Stimulated activated CD4-positive, alpha-beta T cell treated with anti-CD3 and anti-CD28 coated beads, Interleukin-2, amount 100 ng/mL, for 48 hours (primary cell): ENCODE measurements at places on chromosomes 12 and 14.

DNA sequence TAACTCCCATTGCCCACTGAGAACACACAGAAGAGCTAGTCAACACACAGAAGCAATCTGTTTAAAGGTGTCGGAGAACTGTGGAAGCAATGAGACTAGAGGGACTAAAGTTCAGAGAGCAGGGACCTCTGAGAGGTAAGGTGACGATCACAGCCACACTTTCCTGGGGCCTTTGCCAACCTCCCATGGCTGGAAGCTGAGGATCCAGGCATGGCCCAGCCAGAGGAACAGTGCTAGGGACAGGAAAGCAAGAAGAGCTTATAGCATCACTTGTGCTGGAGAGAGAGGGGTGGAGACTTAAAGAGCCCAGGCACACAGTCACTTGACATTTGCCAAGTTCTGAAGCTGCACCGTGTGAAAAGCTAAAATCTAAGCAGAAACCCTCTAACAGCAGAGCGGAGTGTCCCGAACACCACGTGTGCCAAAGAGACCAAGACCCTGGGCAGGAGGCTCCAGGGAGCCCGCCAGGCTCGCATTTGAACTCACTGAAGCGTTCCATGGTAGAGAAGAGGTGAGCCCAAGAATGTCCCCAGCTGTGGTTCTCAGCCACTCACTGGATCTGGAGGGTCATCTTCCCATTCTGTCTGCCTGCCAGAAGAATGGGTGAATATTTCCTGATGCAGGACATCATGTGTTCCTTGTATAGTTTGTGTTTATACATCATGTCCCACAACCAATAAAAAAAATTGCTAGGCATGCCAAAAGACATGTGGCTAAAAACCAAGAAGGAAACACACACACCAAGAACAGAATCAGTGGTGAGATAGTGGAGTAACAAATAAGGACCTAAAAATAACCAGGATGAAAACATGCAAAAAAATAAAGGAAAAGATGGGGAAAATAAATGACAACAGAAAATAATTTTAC lies 174.0 kb upstream of the C14orf180 start:
- no peak for DNase-seq

DNA sequence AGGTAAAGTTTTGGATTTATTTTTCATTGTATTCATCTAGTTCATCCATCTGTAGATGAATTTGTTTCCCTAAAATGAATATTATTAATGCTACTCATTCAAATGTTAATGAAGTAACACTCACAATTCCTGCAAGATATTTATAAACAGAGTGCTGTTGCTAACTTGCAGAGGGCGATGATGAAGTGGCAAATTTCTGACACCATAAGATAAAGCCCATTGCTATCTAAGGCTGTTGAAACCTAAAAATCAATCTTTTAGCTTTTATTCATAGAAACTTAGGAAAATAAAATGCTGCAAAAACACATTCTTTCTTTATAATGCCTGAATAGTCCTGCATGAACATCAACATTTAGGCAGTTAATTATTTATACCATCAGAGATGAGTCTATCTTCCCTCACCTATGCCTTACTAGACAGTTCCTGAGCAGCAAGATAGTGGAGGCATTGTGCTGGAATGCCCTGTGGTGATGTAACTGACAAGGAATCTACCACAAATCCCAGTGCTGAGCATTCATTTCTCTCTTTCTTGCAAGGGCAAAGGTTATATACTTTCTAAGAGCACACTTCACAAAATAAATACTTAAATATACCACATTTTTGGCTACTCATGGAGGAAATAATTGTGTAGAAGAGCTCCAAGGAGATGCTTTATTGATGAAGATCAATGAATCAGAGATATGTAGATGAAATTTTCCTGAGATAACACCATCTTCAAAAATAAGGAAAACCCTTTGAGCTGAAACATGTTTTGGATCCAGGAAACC lies 57.6 kb downstream of the LMNTD1 start:
- DNase-seq, result no peak

- no peak for DNase-seq
These were observed 102.5 kb upstream of the SSTR1 start for GRCh38 chr14:38105106-38105702.

- no peak for DNase-seq
These were observed 25.6 kb upstream of the DBX2 start for GRCh38 chr12:45076417-45077026.

DNA sequence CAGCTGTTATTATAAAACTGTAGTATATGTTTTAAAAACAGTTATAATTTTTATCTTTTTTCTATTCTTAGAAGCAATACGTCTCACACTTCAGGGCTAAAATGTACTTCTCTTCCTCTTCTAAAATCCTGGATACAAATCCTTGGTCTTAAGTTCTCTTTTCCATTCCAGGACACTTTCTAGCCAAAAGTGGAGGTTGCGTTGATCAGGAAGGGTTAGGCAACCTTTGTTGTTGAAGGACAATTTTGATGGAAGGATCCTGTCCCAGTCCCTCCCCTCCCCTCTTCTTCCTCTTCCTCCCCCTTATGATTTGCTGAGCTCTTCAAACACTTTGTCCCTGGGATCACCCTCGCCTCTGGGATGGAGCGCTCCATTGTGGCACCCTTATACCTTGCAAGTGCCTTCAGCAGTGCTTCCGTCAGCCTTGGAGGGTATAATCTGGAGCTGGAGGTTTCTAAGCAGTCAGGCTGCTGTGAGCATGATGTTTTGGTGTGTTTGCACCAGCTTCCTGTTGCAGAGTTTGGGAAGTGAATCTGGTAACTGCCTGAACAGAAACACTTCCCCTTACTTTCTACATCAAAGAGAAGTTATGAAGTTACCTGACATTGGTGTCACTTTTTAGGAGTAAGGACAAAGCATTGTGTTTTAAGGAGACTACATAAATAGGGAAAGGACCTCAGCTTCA lies 87.4 kb upstream of the SLC38A2 start:
- no peak for DNase-seq

DNA sequence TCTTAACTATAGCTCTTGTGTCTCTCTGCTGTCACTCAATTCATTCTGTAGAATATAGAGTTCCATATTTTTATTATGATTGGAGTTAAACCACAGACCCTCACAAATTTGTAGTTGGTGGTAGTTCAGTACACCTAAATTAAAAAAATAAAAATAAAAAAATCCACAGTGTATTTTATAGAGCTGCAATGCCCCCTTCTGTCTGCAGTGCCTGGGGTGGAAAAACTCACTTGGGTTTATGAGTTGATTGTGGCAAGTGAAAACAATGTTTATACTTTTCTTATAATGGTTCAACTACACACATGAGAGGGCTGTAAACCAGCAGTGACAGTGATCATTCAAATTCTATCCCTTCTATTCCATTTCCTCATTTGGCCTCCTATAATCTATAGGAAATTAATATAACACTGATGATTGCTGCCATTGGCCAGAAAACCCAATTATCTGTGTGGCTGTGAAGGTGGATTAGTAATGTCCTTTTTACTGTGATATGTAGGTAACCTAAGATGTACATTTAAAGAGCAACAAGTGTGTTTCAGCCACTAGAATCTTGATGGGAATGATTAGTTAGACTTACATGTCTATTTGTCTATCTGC lies 166.9 kb upstream of the LRIG3 start:
- no peak for DNase-seq

DNA sequence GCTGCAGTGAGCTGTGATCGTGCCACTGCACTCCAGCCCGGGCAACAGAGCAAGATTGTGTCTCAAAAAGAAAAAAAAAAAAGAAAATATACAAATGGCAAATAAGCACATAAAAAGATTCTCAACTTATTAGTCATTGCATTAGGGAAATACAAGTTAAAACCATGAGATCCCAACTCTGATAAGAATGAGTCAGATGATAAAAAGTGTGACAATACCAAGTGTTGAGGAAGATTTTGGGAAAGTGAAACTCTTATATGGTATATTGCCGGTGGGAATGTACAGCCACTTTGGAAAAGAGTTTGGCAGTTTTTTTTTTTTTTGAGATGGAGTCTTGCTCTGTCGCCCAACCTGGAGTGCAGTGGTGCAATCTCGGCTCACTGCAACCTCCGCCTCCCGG lies 7.6 kb upstream of the PRPF40B start:
- DNase-seq, result no peak

DNA sequence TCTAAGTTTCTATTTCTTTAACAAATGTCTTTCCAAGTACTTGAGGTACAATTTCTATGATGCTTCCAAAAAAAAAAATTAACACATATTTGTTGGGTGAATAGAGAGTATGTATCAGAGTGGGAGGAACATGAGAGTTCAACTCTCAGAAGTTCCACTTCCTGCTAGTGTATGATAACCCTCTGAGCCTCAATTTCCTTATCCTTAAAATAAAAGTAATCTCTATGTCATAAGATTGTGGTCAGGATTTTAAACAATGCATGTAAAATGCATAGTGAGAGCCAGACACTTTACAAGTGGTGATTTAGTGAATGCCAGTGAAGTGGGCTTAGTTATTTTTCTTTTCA lies 270.3 kb upstream of the AMIGO2 start:
- no peak for DNase-seq

GRCh38 chr12:66423266-66423665 lies 121.0 kb downstream of the HELB start:
- no peak for DNase-seq

GRCh38 chr12:124496584-124496983 lies 70.8 kb downstream of the NCOR2 start:
- DNase-seq, result no peak

GRCh38 chr12:129868575-129868974 lies 35.2 kb downstream of the TMEM132D start:
- no peak for DNase-seq

GRCh38 chr12:54579258-54579657 lies 9.2 kb downstream of the PPP1R1A start:
- no peak for DNase-seq

DNA sequence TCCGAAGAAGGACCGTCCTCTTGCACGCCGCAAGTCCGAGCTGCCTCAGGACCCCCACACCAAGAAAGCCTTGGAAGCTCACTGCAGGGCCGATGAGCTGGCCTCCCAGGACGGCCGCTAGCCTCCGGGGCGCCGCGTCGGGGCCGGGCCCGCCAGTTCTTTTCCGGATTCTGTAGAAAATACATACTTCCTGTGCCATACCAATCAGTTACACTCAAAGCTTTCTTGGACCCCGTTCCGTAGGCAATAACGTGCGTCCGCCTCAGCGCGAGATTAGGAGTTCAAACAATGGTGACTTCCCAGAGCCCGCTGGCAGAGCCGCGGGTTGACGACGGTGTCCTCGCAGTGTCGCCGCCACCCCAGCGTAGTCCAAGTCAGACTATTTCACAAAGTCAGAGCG lies 39.2 kb upstream of the DYNC1H1 start:
- no peak for DNase-seq

DNA sequence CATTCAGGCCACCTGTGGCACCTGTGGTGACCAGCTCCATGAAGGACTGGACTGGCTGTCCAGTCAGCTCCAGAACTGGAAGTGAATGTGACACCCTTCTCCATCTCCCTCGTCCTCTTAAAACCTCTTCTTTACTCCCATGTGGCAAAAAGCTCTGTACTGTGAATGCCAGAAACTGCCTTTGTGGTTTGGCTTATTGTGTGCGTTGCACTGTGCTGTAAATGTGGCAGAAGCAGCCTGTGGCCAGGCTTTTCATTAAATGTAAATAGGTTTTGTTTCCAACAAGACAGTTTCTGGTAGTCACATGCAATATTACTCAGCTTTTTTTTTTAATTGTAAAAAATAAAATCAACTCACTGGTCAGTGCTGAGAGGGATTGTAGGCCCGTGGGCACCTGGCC lies 453.7 kb downstream of the ATP23 start:
- no peak for DNase-seq

DNA sequence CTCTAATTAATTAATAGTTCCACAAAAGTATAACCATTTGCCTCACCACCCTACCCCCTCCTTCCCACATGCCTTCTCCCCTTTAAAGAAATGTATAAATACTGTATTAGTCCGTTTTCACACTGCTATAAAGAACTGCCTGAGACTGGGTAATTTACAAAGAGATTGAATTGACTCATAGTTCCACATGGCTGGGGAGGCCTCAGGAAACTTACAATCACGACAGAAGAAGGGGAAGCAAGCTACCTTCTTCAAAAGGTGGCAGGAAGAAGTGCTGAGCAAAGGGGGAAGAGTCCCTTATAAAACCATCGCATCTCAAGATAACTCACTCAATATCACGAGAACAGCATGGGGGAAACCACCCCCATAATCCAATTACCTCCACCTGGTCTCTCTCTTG lies 8.2 kb upstream of the RESF1 start:
- DNase-seq, result no peak

DNA sequence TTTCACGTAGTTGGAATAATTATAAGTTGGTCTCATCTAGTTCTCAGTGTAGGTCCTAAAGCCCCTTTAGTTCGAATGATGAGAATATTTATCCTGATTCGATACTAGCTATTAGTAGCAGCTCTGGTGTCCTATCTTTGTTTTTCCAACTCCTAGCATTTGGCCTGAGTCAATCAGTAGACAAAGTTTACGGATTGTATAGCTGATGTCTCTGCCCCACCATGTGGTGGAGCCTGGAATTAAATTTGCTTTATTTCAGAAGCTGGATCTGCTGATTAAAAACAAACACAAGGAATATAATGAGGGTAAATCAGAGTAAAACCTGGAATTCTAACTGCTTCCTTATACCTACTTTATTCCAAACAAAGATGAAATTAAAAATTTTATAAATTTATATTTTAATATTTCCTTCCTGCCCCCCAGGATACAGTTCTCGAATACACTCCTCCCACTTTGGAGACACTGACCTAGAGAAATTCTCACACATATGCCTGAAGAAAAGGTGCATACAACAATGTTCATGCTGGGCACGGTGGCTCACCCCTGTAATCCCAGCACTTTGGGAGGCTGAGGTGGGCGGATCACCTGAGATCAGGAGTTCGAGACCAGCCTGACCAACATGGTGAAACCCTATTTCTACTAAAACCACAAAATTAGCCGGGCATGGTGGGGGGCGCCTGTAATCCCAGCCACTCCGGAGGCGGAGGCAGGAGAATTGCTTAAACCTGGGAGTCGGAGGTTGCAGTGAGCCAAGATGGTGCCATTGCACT lies 7.6 kb upstream of the BRMS1L start:
- no peak for DNase-seq

DNA sequence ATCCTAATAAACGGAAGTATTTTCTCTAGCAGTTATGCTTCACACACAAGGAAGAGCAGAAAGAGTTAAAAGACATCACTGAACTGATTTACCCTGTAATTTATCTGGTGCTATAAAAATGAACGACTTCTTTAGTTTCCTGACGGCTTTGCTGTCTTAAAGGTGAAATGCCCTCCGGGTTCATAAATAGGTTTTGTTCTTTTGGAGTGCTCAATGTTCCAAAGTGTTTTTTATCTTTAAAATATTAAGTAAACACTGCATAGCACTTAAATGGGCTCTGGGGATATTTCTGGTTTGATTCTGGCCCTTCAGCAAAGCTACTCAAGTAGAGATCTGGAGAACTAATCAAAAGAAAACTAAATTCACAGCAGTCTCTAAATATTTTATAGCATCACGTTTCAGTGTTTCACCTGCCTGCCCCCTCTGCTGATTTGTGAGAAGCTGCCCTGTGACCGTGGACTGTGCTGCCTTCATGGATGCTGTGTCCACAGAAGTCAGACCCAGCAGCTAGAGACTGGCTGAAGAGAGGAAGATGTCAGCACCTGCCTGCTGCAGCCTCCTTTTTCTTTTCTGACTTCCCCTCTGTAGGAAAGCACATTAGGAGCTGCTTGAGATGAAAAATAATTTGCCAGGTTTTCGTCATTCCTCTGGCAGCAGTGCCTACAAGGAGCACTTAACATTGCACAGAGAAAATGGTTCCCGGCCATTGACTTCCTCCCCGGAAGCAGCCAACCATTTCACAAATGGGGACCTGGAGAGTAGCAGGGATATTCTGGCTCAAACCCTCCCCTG lies 205.1 kb upstream of the FSCB start:
- DNase-seq, result no peak

- no peak for DNase-seq
These were observed 380.5 kb upstream of the GARIN6 start for GRCh38 chr12:99267038-99267437.
